ENCODE measurements at places on chromosomes 13 and 19.

DNA sequence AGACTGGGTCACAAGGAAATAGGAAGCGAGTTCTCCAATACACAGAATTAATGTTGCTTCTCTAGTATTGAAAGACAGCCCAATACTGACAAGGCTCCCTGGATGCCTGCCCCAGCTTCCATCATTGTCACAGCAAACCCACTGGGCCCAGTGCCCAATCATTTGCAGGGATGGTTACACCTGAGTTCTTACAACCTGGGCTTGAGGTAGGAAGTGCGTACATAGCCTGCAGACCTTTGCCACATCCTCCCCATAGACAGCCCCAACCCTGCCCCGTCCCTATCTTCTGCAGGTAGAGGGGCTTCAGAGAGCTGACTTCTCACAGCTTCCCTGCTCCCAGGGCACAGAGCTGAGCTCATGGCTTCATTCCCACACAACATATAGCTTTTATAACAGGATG, 108.1 kb upstream of the UBL3 start:
- no peak for DNase-seq

- DNase-seq, result no peak
These were observed 10.1 kb upstream of the ZNF358 start for GRCh38 chr19:7505682-7506384.

DNA sequence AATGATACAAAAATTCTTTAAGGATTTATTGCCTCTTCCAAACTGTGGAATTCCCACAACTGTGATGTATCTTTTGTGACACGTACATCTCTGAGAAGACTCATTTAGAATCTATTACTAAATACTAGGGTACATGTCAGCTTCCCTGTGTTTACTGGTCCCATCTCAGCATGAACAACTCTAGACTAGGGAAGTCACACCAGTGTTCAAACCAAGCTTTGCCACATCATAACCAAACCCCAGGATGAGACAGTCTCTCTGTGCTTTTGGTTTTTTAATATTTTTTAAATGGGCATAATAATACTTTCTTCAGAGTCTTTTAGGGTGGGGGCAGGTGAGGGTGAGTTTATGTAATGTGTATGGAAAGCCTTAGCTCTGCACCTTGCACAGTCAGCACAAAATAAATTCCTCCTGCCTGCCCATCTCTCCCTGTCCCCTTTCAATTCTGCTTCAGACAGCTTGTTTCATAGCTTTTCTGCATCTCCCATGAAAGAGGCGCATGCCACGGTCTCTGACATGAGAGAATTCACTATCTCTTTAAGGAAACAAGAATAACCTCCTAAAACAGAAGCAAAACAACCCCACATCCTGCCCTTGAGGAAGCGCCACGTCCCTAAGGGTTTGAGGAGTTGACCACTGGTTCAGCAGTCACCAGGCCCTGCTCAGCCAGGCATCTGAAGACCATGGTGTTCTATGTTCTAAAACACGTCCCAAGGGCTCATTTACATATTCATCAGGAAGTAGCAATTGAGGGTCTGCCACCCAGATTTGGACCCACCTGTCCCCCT, 174.5 kb downstream of the USP12 start:
- no peak for DNase-seq

DNA sequence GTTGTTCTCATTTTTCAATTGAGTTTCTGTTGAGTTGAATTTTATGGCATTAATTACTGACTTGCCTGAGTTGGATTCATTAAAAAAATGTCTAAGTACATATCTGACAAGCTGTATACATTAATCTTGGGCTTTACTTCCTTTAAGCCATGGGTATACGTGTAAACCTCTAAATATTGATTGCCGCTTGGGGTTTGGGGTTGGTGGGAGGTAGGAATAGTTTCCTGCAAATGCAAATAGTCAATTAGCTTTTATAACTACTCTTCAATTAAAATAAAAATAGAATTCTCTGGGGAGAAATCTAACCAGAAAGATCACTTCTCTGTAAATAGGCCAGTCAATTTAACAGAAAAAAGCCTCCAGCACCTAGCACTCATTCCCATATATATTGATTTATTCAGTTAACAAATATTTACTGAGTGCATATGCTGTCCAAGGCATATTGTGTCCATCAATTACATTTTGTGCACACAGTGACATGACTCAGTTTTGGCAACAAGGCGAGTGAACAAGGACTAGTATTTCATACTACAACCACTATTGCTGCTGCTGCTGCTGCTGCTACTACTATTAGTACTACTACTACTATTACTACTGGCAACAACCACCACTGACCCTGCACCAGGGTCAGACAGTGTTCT, 306.8 kb downstream of the RFC3 start:
- DNase-seq, result no peak

Data from AG04449 (cell line).